ENCODE measurements at places on chromosomes 3 and 15.

DNA sequence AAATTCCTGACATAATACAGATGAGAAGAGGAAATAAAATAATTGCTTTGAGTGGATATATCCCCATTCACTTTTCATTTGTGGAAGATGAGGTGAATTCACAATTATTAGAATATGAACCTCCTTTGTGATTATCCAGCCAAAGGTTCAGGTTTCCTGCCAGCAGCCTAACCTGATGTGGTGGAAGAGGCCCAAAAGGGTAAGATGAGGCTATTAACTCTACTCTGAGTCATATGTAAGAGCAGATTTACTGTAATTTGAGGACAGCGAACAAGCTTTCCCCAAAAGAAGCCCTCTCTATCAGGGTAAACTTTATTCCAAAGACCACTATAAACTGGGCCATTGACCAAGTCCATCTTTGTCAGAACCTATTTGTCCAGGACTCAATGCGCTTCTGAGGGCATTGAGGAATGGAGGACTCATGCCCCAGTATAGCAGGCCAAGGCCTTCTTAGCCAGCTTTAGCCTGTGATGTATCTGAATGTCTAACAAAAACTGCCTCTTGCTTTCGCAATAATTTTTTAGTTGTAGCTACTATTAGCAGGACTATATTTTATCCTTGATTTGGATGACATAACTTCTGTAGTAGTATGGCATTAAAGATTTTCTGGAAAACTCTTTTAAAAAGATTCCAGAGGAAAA, 91.1 kb upstream of the ARL6 start:
- no peak for DNase-seq

DNA sequence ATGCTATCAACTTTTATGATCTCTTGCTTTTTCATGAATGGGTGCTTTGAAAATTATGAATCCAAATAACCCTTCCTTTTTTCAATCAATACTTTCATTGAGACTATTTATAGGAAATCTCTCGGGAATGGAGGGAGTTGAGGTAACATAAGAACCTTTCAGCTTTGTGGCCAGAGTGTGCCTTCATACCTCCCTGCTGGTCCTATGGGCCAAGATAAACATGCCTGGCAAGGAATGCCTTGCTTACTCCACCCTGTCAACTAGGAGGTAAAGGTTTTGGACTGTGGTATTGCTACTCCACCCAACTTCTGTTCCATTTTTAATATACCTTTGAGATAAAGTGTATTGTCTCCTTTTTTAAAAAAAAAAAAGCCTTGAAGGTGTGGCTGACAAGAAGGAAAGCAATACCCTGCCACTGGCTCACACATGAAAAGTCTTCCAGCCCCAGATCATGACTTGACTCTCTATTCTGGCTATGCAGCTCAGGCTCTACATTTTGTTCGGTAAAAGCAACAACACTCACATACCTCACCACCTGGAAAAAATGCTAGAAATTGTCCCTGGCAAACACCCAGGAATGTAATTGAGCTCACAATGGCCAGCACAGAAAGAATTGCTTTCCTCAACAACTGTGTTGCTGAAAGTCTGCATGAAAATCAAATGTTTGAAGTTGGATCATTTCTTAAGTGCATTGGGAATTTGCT, 35.8 kb downstream of the COL8A1 start:
- no peak for DNase-seq

DNA sequence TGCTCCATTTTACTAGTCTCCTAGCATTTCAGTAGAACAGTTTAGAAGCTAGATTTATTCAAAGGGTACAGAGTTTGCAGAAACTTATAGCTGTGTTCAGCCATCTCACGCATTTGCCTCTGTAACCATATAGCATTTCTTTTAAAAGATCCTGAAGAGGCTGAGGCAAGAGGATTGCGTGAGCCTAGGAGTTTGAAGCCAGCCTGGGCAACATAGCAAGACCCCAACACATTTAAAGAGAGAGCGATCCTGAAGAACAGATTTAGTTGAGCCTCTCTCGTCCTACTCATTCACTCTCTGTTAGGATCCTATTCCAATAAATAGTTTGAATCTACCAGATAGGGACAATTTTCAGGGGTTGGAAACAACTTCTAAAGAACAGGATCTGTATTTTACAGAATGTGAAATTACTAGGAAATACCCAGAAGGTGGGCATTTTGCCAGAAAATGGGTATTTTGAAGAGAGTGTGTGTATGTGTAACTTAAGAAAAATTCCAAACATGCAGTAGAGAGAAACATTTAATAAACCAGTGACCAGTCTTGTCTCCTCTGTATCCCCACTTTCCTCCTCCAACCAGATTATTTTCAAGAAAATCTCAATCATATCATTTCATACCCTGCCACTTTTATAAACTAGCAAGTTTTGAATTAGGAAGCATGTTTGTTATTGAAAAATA, 4.5 kb downstream of the EIF3J start:
- peak; percentile 39 for DNase-seq

DNA sequence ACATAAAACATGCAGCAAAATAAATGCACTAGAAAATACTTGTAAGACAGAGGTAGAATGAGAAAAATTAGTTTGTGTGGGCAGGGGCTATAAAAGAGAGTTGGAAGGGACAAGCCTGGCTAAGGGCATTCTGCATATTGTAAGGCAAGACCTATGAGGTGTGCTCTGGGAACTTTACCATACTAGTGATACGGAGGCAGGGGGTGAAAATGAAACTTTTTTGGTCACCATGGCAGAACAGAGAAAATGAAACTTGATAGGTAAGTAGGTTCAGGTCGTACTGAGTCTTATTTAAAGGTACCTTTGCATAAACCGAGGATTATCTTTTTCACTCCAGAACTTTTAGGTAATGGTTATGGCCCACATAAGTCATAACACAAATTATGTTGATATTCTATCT, 74.7 kb upstream of the ACKR4 start:
- no peak for DNase-seq

- DNase-seq: peak; percentile 17
Measured at GRCh38 chr15:28094732-28095521, 4.2 kb downstream of the OCA2 start.

DNA sequence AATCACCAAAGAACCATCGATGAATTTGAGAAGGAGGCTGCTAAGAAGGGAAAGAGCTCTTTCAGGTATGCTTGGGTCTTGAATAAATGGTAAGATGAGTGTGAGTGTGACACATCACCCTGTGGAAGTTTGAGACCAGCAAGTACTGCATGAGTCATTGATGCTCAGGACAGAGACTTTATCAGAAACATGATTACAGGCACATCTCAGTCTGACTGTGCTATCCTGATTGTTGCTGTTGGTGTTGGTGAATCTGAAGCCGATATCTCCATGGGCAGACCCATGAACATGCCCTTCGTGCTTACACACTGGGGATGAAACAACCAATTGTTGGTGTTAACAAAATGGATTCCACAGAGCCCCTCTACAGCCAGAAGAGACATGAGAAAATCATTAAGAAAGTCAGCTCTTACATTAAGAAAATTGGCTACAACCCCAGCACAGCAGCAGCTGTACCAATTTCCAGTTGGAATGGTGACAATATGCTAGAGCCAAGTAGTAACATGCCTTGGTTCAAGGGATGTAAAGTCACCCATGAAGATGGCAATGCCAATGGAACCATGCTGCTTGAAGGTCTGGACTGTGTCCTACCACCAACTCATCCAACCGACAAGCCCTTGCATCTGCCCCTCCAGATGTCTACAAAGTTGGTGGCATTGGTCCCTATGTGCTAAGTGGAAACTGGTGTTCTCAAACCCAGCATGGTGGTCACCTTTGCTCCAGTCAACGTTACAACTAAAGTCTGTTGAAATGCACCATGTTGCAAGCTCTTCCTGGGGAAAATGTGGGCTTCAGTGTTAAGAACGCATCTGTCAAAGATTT, 20.5 kb downstream of the TM4SF4 start:
- DNase-seq: no peak

- no peak for DNase-seq
Measured at GRCh38 chr3:89966877-89967665, 859.6 kb downstream of the EPHA3 start.

- no peak for DNase-seq
Measured at GRCh38 chr3:186365202-186365974, 3.4 kb upstream of the DGKG start.
